Trophoblast cell (in vitro differentiated cells and primary cell): ENCODE measurements at places on chromosomes 12 and 14.

GRCh38 chr14:32724867-32725471 is 213.7 kb upstream of the NPAS3 start:
- DNase-seq: no peak
- no peaks in the 10 kb centered on the region for H3K4me1 ChIP-seq
- no peak overlapping the region for H3K4me3 ChIP-seq

DNA sequence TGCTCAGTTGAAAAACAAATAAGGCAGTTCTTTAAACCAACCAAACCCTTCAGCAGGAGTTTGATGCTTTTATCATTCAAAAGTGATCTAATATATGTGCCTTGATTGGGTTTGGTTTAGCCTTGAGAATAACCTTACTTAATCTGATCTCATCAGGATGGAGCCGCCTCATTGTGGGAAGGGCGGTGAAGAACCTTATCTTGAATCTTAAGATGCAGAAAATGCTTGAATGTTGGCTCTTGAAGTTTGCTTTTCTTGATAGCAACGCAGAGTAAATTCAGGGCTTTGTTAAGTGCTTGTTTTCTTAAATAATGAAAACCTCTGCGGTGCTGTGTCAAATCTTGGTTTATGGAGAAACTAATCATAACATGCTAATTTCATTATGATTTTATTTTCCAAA is 138.2 kb downstream of the MON2 start:
- peak; percentile 31 for DNase-seq
- H3K27ac ChIP-seq: no peak overlapping the region
- H3K4me1 ChIP-seq: no peaks in the 10 kb centered on the region
- no peaks in the 10 kb centered on the region for H3K27me3 ChIP-seq
- no peaks in the 10 kb centered on the region for H3K36me3 ChIP-seq

DNA sequence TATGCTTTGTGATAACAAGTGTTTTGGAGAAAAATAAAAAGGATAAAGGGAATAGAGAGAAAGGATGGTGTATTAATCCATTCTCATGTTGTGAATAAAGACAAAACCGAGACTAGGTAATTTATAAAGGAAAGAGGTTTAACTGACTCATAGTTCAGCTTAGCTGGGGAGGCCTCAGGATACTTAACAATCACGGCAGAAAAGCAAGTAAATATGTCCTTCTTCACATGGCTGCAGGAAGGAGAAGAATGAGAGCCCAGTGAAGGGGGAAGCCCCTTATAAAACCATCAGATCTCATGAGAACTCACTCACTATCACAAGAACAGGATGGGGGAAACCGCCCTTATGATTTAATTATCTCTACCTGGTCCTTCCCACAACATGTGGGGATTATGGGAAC is 18.1 kb upstream of the C12orf42 start:
- DNase-seq: no peak
- no peaks in the 10 kb centered on the region for H3K36me3 ChIP-seq
- no peaks in the 10 kb centered on the region for H3K4me1 ChIP-seq
- no peak overlapping the region for H3K4me3 ChIP-seq

DNA sequence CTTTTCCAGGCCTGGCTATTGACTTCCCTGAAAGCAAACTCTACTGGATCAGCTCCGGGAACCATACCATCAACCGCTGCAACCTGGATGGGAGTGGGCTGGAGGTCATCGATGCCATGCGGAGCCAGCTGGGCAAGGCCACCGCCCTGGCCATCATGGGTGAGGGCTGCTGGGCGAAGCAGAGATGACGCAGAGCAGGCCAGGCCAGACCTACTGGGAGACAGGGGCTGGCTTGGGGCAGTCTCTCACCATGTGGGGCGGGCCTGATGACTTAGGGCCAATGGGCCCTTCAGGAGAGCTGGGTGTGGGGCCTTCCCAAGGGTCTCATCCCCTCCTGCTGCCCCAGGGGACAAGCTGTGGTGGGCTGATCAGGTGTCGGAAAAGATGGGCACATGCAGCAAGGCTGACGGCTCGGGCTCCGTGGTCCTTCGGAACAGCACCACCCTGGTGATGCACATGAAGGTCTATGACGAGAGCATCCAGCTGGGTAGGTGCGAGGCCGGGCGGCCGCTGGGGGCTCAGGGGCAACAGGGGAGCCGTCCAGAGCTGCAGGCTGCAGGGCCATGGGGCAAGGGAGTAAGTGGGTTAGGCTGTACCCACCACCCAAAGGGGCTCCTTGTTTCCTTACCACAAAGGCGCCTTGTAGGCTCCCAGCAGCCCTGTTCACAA is 33.0 kb upstream of the LRP1-AS start:
- H3K4me3 ChIP-seq: no peak overlapping the region
- no peak for DNase-seq
- peaks cover 82% of the 10 kb centered on the region for H3K36me3 ChIP-seq
- no peak overlapping the region for H3K27ac ChIP-seq
- no peaks in the 10 kb centered on the region for H3K27me3 ChIP-seq
- peaks cover 7% of the 10 kb centered on the region for H3K4me1 ChIP-seq

DNA sequence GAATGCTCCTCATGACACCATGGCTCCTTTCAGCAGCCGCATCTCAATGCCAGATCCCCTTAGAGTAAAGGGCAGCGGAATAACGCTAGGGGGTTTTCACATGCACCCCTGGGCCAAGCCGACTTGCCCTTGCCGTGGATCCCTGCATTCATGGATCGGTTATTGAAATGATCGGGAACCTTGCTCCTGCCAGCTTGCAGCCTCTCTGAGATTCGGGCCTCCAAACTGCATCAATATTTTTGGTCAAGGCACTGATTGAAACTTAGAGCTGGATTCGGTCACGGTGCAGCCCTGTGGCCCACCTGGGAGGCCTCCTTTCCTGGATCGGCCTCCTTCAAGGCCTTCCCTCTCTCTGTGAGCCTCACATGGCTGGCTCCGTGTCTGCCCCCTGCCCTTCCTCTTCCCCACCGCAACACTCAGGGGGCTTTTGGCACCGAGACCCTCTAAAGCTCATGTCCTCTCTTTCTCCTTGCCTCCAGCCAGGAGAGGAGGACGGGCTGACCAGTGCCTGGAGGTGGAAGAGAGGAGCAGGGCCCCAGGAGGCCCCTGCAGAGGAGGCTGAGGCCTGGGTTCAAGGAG is 1.8 kb downstream of the PTPN6 start:
- H3K36me3 ChIP-seq: peaks cover 9% of the 10 kb centered on the region
- H3K27me3 ChIP-seq: no peaks in the 10 kb centered on the region
- no peak for DNase-seq
- peaks cover 10% of the 10 kb centered on the region for H3K4me1 ChIP-seq
- H3K4me3 ChIP-seq: no peak overlapping the region

DNA sequence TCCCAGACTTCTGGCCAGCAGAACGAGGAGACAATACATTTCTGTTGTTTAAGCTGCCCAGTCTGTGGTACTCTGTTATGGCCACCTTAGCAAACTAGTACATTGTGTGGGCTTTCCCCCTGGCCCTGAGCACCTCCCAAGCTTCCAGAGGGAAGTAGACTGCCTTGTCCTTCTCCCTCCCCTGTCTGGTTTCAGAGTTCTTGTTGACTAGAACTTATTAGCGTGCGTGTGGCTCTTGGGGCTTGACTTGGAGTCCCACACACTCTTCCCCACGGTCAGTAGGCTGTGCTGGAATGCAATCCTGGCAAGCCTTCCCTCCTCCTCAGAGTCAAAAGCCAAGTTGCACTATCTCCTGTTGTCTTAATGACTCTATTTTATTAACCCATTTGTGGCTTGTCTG is 27.7 kb downstream of the FBLN5 start:
- H3K36me3 ChIP-seq: no peaks in the 10 kb centered on the region
- no peak for DNase-seq
- no peaks in the 10 kb centered on the region for H3K4me1 ChIP-seq
- H3K27me3 ChIP-seq: no peaks in the 10 kb centered on the region
- H3K27ac ChIP-seq: no peak overlapping the region

GRCh38 chr12:115648463-115648862 is 629.0 kb downstream of the MED13L start:
- DNase-seq: no peak
- peaks cover 2% of the 10 kb centered on the region for H3K4me1 ChIP-seq
- H3K27me3 ChIP-seq: no peaks in the 10 kb centered on the region
- no peak overlapping the region for H3K27ac ChIP-seq
- no peak overlapping the region for H3K4me3 ChIP-seq
- no peaks in the 10 kb centered on the region for H3K36me3 ChIP-seq

- H3K27ac ChIP-seq: no peak overlapping the region
- no peak overlapping the region for H3K4me3 ChIP-seq
- no peaks in the 10 kb centered on the region for H3K27me3 ChIP-seq
- no peak for DNase-seq
- no peaks in the 10 kb centered on the region for H3K4me1 ChIP-seq
Measured at GRCh38 chr12:125038976-125039625, 26.1 kb upstream of the AACS start.

GRCh38 chr14:71400871-71401321 is 493.6 kb downstream of the PCNX1 start:
- H3K36me3 ChIP-seq: no peaks in the 10 kb centered on the region
- DNase-seq: peak; percentile 12
- H3K27ac ChIP-seq: no peak overlapping the region

GRCh38 chr12:9120487-9121184 is 4.9 kb upstream of the A2M start:
- no peak for DNase-seq
- H3K4me3 ChIP-seq: no peak overlapping the region
- no peaks in the 10 kb centered on the region for H3K4me1 ChIP-seq

DNA sequence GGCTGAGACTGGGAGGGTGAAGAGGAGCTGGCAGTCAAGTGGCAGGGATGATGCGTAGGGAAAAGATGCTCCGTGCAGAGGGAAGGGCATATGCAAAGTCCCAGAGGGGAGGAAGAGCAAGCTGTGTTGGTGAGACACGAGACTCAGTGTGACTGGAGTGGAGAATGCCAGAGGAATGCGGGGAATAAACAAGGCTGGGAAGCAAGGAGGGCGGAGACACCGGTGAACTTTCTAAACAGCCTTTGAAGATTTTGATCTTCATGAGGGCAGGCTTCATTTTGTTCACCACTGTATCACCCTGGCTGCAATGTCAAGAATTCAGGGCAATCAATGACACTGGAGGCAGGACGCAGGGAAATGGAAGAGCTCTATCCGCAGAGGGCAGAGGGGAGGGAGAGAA is 535.8 kb downstream of the FUT8 start:
- H3K36me3 ChIP-seq: no peaks in the 10 kb centered on the region
- H3K27ac ChIP-seq: no peak overlapping the region
- peaks cover 33% of the 10 kb centered on the region for H3K4me1 ChIP-seq
- no peaks in the 10 kb centered on the region for H3K27me3 ChIP-seq
- H3K4me3 ChIP-seq: no peak overlapping the region
- DNase-seq: peak; percentile 77

DNA sequence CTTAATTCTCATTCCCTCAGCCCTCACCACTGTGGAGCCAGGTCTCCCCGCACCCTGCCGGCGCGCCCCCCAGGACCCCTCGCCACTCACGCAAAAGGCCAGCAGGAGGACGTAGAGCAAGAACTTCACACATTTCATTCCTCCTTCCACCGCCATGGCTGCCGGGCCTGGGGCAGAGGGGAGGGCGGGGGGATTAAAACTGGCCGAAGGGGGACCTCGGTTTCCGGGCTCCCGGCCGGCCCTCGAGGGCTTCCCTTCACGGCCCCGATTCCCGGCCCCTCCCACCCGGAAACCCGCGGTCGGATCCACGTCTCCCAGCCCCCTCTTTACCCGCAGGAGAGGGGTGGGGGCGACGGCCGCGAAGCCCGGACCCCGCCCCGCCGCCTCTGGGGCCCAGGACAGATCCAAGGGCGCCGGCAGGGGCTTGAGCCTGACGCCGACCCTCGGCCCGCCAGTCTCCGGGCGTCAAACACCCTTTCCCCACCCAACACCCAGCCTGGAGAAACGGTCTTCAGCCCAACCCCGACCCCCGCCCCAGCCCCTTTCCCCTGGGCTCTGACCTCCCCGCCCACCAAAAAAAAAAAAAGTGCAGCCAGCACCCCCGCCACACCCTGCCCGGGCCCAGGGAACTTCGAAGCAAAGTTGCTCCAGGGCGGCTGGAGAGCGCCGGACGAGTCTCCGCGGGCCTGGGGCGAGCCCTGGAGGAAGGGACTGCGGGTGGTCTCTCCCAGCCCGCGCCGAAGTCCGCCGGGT is 447 bp downstream of the CD63 start:
- peak; percentile 48 for DNase-seq
- H3K27me3 ChIP-seq: no peaks in the 10 kb centered on the region
- peaks cover 35% of the 10 kb centered on the region for H3K36me3 ChIP-seq
- H3K4me1 ChIP-seq: peaks cover 11% of the 10 kb centered on the region
- peak overlapping the region; percentile 93 for H3K4me3 ChIP-seq

GRCh38 chr12:10716704-10717315 is 6.3 kb downstream of the YBX3 start:
- H3K27ac ChIP-seq: peak overlapping the region; percentile 66
- peaks cover 7% of the 10 kb centered on the region for H3K36me3 ChIP-seq
- no peak overlapping the region for H3K4me3 ChIP-seq
- DNase-seq: peak; percentile 87
- H3K4me1 ChIP-seq: peaks cover 13% of the 10 kb centered on the region
- H3K27me3 ChIP-seq: no peaks in the 10 kb centered on the region

GRCh38 chr14:21032326-21033132 is 2.1 kb downstream of the RNASE13 start:
- no peaks in the 10 kb centered on the region for H3K36me3 ChIP-seq
- no peaks in the 10 kb centered on the region for H3K4me1 ChIP-seq
- DNase-seq: no peak
- no peak overlapping the region for H3K4me3 ChIP-seq
- no peaks in the 10 kb centered on the region for H3K27me3 ChIP-seq

- H3K4me3 ChIP-seq: no peak overlapping the region
- no peaks in the 10 kb centered on the region for H3K36me3 ChIP-seq
- H3K27me3 ChIP-seq: no peaks in the 10 kb centered on the region
- H3K27ac ChIP-seq: no peak overlapping the region
Measured at GRCh38 chr12:130765186-130765659, 49.1 kb upstream of the RIMBP2 start.

DNA sequence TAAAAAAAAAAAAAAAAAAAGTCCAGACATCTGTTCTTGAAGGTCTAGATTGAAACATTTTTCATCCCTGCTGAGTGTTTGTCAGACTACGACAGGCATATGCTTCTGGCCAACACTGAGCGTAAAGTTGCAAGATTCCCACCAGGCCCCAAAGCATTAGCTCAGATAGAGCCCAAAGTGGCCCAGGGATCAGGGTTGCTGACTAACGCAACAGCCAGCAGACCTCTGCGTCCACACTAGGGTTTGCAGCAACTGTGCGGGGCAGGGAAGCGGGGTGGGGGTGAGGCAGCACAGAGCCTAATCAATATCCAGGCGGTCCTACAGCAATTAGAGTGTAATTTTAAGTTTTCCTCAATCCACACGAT is 55.7 kb downstream of the SSH1 start:
- peaks cover 39% of the 10 kb centered on the region for H3K36me3 ChIP-seq
- H3K27ac ChIP-seq: peak overlapping the region; percentile 97
- no peak overlapping the region for H3K4me3 ChIP-seq
- no peaks in the 10 kb centered on the region for H3K27me3 ChIP-seq
- peaks cover 22% of the 10 kb centered on the region for H3K4me1 ChIP-seq
- DNase-seq: no peak

DNA sequence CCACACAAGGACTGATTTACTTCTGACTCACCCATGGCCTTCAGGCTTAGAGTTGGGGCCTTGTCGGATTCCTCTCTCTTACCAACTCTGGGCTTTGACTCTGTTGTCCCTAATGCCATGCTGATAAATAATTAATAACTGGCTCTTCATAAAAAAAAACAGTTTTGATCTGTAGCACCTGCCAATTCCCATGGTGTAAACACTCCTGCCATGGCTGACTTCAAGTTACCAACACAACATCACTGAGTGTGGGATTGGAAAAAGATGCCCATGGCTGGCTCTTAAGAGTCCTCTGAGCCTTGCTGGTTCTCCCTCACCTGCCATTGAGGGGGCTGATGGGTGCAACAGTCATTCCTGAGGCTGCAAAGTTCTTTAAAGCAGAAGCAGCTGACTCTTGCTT is 104.8 kb downstream of the KIF26A start:
- no peaks in the 10 kb centered on the region for H3K27me3 ChIP-seq
- no peak overlapping the region for H3K27ac ChIP-seq
- no peaks in the 10 kb centered on the region for H3K36me3 ChIP-seq
- no peaks in the 10 kb centered on the region for H3K4me1 ChIP-seq
- DNase-seq: no peak
